ENCODE measurements at places on chromosomes 5 and 9.

- DNase-seq, result no peak
Measured at GRCh38 chr9:101342595-101342994, 42.2 kb downstream of the BAAT start.

DNA sequence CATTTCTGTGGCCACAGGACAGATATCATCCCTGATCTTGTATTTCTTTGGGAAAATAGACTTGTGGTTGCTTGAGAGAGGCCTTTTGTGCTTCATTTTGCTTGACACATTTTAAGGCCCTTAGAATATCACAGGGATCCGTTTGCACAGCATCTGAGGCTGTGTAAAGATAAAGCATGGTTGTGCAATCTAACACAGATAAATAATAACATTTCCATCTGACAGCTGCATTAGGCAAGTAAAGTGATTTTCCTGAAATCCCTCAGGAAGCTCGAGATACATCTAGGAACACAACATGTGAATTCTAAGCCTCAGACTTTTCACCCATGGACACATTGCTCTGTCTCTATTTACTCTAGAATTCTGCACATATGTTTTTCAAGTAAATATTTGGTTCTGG is 212.8 kb upstream of the ADAMTSL1 start:
- no peak for DNase-seq

GRCh38 chr9:128059365-128059983 is 7.6 kb downstream of the NAIF1 start:
- DNase-seq, result no peak

- peak; percentile 71 for DNase-seq
Measured at GRCh38 chr5:170571875-170572852, 68.3 kb downstream of the KCNIP1 start.

DNA sequence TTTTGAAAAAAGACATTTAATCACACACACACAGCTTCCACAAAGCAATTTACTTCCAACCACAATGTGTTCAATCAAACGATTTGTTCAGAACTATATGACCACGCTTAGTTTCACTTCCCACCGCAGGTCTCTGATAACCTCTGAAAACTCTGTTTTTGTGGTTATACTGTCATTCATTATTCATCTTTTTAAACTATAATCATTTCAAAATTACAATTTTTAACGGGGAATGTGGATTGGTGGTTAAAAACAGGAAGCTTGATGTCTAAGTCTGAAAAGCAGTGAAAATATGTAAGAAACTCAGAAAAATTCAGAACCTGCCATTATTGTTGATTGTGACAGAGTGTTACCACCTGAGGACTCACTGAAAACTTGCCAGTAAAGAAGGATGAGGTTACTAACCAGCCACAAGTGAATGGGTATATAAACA is 12.7 kb upstream of the TMEM174 start:
- DNase-seq, result peak; percentile 82

DNA sequence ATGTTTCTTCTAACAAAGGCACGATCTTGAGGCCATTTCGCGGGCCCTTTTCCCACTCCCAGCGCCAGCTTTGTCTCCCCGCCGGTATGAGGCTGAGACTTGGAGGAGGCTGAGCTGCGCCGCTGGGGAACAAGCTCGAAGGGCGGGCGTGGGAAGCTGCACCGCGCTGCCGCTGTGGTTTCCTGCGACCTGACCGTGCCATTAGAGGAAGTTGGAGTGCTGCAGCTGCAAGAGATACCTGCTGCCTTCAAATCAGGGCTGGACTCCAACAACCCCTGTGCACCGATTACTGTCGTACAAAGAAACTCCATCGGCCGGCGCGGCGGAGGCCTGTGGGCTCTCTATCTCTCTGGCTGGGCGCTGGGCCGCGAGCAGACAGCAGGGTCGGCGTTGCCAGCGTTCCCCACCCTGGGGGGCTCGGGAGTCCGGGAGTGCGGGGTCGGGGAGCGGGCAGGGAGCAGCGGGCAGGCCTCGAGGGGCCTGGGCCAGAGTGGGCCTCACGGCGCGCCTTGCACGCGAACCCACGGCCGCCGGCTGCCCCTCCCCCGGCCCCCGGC is 1.3 kb upstream of the ERBIN start:
- peak; percentile 74 for DNase-seq

DNA sequence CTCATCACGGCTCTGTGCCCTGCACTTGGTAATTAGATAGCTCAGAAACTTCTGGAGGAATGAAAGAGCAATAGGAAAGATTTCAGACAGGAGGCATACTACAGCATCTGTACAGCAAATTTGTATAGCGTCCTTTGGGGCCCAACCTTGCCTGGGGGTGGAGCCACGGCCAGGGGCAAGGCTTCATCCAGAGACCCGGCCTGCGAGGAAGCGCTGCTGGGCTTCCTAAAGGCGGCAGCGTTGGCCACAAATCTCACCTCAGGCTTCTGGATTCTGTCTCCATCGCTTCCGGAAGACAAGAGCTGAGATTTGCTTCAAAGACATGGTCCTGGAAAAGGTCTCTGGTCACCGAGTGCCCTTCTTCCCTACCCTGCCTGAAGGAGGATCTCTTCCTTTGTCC is 12.2 kb upstream of the SPATA31D1 start:
- no peak for DNase-seq
